ENCODE measurements at places on chromosomes 6 and 20. TPM values are rescaled to one million over a fixed set of nuclear protein-coding genes. Genes with fewer than 3 reads are reported as not detected.

Gene FAM83B
- total RNA-seq, result 0.04 TPM

Gene SLC32A1
- total RNA-seq, result not detected

Gene SLC35D3
- total RNA-seq, result not detected

Gene COL9A3
- total RNA-seq, result 0.20 TPM

Gene SLC22A16
- not detected for total RNA-seq

Data from pulmonary artery endothelial cell (primary cell).